Cortex of kidney (tissue), 1 donor: ENCODE measurements at places on chromosomes 4 and X.

GRCh38 chr4:110074570-110074969, 123.8 kb downstream of the ELOVL6 start:
- no peak for DNase-seq

DNA sequence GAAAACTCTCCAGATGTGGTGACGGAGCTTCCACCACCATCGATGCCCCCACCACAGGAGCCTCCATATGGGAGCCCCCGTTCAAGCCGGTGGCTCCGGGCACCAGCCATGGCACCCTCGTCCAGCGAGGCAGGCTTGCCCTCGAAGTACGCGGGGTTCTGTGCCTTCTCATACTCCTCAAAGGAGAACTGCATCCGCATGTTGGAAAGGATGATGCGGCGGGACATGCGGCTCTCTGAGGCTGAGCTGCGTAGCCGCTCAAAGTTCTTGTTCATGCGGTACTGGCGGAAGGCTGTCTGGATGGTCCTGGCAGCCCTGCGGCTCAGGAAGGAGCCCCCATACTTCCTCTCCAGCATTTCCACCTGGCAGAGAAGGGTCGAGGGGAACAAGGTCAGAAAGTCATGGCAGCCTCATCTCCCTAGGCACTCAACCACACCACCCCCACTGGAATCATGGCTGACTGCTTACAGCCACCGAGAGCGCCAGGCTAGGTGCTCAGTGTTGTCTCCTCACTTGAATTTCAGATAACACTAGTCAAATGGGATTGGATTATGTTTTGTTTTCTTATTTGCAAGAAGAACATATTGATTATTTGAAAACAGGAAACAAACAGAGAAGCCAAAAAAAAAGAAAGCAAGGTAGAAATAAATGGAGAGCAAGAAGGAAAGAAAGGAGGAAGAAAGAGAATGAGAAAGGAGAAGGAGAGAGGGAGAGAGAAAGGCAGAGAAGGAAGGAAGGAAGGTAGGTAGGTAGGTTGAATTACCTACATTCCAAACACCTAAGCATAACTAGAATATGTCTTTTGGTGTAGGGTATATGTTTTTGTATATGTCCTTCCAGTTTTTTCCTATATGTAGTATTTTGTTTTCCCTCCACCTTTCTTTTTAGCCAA, 26.6 kb downstream of the IQSEC2 start:
- no peak for DNase-seq

- no peak for DNase-seq
Measured at GRCh38 chr4:40427128-40427527, 92.0 kb downstream of the CHRNA9 start.

DNA sequence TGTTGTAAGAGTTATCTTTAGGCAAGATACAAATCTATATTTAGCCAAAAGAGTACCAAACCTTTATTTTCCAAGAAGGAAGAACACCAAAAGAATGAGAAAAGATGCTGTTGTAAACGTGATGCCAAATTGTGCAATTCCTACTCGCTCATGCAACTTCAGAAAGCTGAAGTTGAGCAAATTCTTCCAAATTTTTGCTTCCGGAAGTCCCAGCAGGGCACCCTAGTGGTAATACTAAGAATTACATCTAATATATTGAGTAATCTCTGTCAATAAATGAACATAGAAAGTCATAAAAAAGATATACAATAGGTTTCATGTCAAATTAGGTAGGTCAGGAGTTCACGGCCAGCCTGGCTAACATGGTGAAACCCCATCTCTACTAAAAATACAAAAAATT, 36.0 kb upstream of the SMARCAD1 start:
- no peak for DNase-seq

DNA sequence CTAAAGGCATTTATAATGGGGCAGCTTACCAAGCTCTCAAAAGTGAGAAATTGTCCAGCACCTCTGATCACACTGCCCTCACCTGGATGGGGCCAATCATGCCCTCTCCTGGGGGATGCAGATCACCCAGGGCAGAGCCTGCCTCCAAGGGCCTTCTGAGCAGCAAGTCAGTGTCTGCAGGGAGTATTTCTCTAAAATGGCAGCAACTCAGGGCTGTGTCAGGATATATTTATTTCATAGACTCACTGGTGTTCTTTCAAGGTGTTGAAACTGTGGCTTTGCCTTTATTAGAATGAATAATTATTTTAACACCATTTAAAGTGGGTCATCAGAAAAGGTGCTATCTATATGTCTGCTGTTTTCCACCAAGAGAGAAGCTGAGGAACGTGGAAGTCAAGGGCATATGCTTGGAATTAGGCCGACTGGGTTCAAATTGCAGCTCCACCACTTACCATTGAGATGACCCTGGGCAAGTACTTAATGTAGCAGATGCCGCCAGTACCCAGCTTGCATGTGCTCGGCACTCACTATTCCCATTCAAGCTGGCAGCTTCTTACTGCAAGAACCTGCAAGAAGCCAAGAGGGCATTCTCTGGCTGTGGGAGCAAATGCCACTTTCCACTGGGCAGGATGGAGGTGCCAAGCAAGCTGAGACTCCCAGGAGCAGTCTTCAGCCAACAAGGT, 590.0 kb downstream of the BCOR start:
- DNase-seq = no peak

- no peak for DNase-seq
Measured at GRCh38 chrX:14013054-14013453, 16.6 kb downstream of the GEMIN8 start.

DNA sequence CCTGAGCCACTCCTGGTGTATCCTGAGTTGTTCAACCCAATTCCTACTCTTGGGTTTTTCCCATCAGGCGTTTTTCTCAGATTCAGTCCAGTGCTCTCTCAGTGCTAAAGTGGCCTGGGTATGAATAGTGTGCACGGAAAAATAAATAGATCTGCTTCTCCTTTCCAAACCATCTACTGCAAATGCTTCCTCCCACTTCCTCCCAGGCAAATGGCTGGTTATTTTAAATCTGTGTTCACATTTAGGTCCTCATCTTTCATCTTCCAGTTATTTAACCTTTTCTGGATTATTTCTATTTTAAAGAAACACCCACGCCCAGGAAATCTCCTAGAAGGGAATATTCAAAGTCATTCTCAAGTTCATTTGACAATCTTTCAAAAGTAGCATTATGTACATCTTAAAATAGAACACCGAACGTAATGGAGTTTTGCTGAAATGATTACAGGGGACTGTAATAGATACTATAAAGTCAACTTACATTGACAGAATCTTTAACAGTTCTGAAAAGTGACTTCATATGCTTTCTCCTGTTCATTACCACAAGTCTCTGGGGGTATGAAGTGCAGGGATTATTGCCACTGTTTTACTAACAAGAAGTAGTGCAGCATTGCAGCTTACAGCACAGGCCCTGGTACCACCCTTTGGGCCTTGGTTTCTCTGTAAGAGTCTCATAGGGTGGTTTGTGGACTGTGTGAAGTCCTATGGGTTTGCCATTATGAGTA, 66.3 kb downstream of the MED28 start:
- no peak for DNase-seq

- DNase-seq = no peak
Measured at GRCh38 chr4:31539284-31540069, 819.3 kb downstream of the PCDH7 start.

DNA sequence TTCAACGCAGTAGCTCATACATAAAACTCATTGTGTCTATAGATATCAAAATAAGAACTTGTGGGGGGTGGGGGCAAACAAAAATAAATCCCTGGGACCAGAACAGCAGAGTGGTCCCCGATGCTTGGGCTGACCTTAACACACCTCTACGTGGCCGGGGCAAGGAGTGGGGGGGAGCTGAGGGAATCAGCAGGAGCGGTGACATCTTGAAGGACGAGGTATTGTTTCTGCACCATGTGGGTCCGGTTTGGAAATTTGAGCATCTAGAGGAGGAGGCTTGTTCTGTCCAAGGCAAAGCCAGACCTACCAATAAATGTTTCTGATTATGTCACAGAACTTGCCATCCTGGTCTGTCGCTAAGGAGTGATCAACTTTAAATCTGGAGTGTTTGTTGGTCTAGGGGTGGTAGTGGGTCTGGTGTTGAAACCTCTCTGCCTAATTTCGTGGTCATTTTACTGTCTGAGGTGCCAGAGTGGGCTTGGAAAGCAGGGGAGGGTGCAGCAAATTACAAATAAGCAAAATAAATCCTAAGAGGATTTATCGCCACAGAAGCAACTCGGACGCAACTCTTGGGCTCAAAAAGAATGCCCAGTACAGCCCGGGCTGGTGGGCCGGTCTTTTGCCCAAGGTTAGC, 774 bp upstream of the RAPGEF2 start:
- no peak for DNase-seq

GRCh38 chr4:113674733-113675132, 86.8 kb downstream of the CAMK2D start:
- DNase-seq = no peak
